ENCODE measurements at places on chromosomes 16 and 17.

DNA sequence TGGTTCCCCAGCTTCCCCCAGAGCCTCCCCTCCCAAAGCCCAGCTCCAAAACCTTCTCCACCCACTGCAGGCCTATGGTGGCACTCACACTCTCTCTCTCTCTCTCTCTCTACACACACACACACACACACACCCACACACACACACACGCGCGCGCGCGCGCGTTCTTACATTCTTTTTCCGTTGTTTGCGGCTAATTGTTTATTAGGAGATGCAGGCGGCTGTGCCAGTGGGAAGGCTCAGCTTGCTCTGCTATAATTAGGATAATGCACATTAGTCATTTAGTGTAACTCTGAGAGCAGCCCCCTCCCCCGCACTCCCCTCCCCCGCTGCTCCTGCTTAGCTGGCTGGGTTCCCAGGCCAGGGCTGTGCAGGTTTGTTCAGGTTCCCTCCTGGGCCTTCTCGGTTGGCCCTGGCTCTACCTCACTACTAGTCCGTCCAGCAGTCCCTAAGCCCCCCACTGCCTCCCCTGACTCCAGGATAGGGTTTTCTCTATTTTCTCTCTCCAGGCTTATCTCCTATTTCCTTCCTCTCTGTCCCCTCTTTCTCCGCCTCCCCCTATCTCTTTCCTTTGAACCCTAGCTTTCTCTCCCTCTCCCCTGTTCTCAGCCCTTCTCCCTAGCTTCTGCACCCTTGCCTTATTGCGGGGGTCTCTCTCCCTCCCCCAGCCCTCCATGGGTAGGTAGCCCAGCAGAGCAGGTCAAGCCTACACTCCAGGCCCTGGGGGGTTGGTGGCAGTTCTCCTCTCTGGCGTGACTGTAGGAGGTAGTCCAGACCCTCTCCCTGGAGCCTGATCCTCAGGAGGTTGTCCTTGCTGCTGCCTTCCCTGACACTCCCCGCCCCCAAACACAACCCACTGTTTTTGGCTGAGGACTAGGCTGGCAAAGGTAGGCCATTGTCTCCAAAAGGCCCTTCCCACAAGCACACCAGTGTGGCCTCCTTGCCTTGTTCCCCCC lies 34.0 kb downstream of the TMEM132E start:
- no peak for DNase-seq

- no peak for DNase-seq
Measured at GRCh38 chr16:18788828-18789514, 1.2 kb downstream of the RPS15A start.

- DNase-seq, result no peak
Measured at GRCh38 chr17:17700251-17700969, 19.2 kb downstream of the RAI1 start.

- no peak for DNase-seq
Measured at GRCh38 chr16:14502256-14502875, 127.7 kb downstream of the PARN start.

DNA sequence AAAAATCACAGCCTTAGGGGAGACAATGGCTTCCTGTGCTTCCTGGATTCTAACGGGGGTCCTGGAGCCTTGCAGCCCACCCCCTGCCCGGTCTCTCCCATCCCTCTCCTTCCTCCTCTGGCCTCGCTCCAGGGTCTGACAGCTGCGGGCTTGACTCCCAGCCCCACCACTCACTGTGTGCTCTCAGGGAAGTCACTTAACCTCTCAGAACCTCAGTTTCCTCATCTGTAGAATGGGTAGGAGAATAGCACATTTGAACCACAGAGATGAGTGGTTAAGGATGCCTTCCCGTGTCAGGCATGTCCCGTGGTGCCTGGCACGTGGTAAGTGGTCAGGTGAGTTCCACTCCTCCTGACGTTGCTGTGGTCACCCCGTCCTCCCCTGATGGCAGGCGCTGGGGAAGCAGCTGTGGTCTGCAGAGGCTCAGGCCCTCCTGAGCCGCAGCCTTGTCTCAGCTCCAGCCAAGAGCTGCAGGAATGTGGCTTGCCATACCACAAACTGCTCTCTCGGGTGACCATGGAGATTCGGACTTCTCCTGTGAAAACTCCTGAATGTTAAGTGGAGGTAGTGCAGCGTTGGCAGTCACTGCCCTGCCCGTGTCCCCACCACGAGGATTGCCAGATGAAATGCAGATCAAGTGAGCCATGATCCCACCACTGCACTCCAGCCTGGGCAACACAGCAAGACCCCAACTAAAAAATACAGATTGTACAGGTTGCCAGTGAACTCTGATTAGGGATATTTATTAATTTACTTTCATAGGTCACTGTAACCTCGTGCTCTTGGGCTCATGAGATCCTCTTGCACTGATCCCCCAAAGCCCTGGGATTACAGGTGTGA lies 85.7 kb downstream of the NT5M start:
- no peak for DNase-seq

GRCh38 chr17:71164561-71164960 lies 956.3 kb upstream of the SOX9 start:
- no peak for DNase-seq

- no peak for DNase-seq
Measured at GRCh38 chr17:81459224-81459623, 53.4 kb downstream of the ACTG1 start.

GRCh38 chr16:76749780-76750375 lies 441.1 kb upstream of the MON1B start:
- DNase-seq, result no peak

- DNase-seq, result no peak
Measured at GRCh38 chr17:75970626-75971025, 8.3 kb downstream of the ACOX1 start.

GRCh38 chr17:66691644-66692420 lies 143.1 kb upstream of the CACNG5 start:
- DNase-seq, result no peak

- DNase-seq, result no peak
Measured at GRCh38 chr16:77816293-77816692, 27.9 kb downstream of the VAT1L start.

DNA sequence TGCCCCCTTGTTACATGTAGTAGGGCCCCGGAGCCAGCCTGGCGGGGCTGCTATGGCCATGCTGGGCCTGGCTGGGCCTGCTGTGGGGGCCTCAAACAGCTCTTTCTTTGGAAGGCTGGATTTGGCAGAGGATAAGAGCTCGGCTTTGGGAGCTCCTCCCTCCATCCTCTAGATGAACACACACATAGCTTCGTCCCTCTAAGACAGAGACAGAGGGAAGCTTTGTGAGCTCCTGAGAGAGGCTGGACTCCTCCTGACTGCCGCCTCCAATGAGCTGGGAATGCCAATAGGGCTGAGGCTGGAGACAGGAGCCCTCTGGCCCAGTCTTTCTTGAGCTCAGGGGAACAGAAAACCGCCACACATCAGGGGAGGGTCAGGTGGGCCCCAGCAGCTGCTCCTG lies 37.3 kb upstream of the CDC42EP4 start:
- no peak for DNase-seq

- DNase-seq, result no peak
Measured at GRCh38 chr17:71118039-71118438, 948.7 kb downstream of the KCNJ2 start.

DNA sequence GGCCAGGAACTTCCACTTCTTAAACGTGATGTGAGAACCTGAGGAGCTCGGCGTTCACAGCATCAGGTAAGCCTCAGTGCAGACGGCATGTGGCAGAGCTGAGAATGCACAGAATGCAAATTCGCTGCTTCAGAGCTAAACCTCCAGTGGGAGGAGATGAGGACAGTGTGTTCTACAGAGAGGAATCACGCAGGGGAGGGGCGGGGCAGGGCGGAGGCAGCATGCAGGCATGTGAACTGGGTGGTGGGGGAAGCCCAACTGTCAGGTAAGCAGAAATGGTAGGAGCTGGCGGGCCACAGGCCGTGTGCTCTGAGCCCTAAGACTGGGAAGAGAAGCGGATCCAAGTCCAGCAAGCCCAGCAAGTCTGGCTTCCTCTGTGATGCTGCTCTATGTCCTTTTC lies 94.7 kb downstream of the ZNF778 start:
- DNase-seq, result no peak
